Smooth muscle cell of the coronary artery (primary cell): ENCODE measurements at places on chromosomes 16 and 17. TPM values are rescaled to one million over a fixed set of nuclear protein-coding genes. Genes with fewer than 3 reads are reported as not detected.

The DLX4 gene
- total RNA-seq: not detected in 2 replicates

The HOXB7 gene
- total RNA-seq: 0.30 TPM in 1 of 2 replicates, not detected in the other

The KCNJ12 gene
- total RNA-seq: under 0.01 and 24.8 TPM in 2 replicates

The CCL8 gene
- 1.2 TPM in 1 of 2 replicates, not detected in the other for total RNA-seq

The KRTAP2-2 gene
- not detected in 2 replicates for total RNA-seq

The CD300H gene
- total RNA-seq: not detected in 2 replicates

The NT5M gene
- 0.70 and 0.83 TPM in 2 replicates for total RNA-seq

The CCDC102A gene
- 12.4 and 19.5 TPM in 2 replicates for total RNA-seq
